Activated naive CD8-positive, alpha-beta T cell treated with anti-CD3 and anti-CD28 coated beads for 36 hours (primary cell): ENCODE measurements at places on chromosomes 16 and 17. TPM values are rescaled to one million over a fixed set of nuclear protein-coding genes. Genes with fewer than 3 reads are reported as not detected.

- H3K27me3 ChIP-seq, result peaks cover 7% of the 10 kb centered on the region
- peak overlapping the region; percentile 100 for H3K4me3 ChIP-seq
- DNase-seq, result no peak
- H3K36me3 ChIP-seq, result peaks cover 17% of the 10 kb centered on the region
- peaks cover 36% of the 10 kb centered on the region for H3K4me1 ChIP-seq
- H3K27ac ChIP-seq, result peak overlapping the region; percentile 96
These were observed 537 bp downstream of the GOSR1 start for GRCh38 chr17:30477774-30478115.

GRCh38 chr17:71486261-71486660, 634.6 kb upstream of the SOX9 start:
- H3K27ac ChIP-seq, result no peak overlapping the region
- no peaks in the 10 kb centered on the region for H3K36me3 ChIP-seq
- no peak for DNase-seq
- no peaks in the 10 kb centered on the region for H3K27me3 ChIP-seq

GRCh38 chr16:21060027-21060510, 90.6 kb downstream of the DNAH3 start:
- H3K27ac ChIP-seq, result no peak overlapping the region
- H3K4me1 ChIP-seq, result no peaks in the 10 kb centered on the region
- peaks cover 5% of the 10 kb centered on the region for H3K27me3 ChIP-seq
- DNase-seq, result no peak
- no peak overlapping the region for H3K4me3 ChIP-seq
- no peaks in the 10 kb centered on the region for H3K36me3 ChIP-seq

DNA sequence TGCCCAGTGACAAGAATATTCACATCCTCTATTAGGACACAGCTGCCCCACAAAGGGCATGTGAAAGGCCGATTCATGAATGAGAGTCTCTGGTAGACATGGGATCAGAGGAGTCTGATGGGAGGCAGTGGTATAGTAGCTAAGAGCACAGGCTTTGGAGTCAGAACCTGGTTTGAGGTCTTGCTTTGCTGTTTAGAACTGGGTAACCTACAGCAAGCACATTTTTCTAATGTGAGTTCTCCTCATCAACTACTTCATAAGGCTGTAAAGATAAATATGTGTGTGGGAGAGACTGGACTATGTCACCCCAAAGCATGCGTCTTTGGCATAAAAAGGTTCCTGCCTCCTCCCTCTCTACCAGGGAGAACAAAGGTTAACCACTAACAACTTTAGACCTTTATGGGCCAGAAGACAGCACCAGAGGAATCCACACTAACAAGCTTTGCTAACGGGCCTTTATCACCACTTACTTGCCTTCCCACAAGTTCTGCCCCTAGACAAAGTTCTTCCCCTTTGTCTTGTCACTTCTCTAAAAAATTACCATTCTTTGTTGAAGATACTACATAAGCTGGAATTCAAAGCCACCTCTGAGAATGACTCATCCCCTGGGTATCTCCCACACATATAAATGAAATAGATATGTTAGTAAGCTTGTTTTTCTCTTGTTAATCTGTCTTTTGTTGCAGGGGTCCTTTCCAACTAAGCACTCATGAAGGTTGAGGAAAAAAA, 21.1 kb downstream of the CDR2 start:
- H3K36me3 ChIP-seq, result peaks cover 39% of the 10 kb centered on the region
- DNase-seq, result no peak
- no peaks in the 10 kb centered on the region for H3K27me3 ChIP-seq
- peaks cover 51% of the 10 kb centered on the region for H3K4me1 ChIP-seq
- peak overlapping the region; percentile 25 for H3K4me3 ChIP-seq

GRCh38 chr16:35344012-35344762, 1884.8 kb downstream of the TP53TG3F start:
- H3K36me3 ChIP-seq, result no peaks in the 10 kb centered on the region
- H3K4me3 ChIP-seq, result no peak overlapping the region
- H3K4me1 ChIP-seq, result no peaks in the 10 kb centered on the region
- H3K27me3 ChIP-seq, result no peaks in the 10 kb centered on the region
- DNase-seq, result no peak

DNA sequence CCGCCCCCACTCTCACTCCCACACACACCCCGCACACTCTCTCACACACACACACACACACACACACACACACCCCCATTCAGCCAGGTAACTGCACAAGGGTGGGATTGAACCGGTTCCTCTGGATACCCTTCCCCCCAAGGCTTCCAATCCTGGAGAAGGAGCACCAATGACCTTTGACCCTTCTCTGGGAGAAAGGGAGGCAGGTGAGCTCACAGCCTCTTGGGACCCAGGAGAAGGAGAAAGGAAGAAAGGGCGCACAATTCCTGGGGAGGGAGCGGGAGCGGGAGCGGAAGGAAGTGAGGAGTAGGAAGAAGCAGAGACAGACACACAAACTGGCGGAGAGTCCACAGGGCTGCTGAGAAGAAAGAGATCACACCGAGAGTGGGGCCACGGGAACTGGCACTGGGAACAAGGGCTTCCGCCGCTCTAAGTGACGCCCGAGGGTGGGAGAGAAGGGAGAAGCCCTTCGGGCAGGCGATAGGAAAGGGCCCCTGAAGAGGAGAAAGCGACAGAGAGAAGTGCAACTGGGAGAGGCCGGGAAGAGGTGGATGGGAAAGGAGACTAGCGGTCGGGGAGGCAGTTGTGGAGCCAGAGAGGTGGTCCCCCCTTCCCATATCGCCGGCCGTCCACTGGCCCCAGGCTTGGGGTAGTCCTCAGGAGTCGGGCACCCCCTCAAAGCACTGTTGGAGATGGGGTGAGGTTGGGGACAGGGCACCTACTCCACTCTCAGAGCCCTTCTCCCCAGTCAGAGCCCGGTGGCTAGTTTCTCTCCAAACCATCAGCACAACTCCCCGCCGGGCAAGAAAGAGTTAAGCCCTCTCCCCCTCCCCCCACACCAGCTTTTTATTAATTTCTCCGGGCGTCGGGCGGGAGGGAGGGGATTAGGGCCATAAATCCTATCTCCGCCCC, 1.3 kb downstream of the SAMD14 start:
- H3K4me3 ChIP-seq, result peak overlapping the region; percentile 66
- H3K27ac ChIP-seq, result peak overlapping the region; percentile 53
- peaks cover 4% of the 10 kb centered on the region for H3K36me3 ChIP-seq
- no peak for DNase-seq

GRCh38 chr17:38906460-38907228, 18.8 kb upstream of the LASP1NB start:
- peaks cover 37% of the 10 kb centered on the region for H3K4me1 ChIP-seq
- H3K27ac ChIP-seq, result no peak overlapping the region
- H3K36me3 ChIP-seq, result peaks cover 33% of the 10 kb centered on the region

DNA sequence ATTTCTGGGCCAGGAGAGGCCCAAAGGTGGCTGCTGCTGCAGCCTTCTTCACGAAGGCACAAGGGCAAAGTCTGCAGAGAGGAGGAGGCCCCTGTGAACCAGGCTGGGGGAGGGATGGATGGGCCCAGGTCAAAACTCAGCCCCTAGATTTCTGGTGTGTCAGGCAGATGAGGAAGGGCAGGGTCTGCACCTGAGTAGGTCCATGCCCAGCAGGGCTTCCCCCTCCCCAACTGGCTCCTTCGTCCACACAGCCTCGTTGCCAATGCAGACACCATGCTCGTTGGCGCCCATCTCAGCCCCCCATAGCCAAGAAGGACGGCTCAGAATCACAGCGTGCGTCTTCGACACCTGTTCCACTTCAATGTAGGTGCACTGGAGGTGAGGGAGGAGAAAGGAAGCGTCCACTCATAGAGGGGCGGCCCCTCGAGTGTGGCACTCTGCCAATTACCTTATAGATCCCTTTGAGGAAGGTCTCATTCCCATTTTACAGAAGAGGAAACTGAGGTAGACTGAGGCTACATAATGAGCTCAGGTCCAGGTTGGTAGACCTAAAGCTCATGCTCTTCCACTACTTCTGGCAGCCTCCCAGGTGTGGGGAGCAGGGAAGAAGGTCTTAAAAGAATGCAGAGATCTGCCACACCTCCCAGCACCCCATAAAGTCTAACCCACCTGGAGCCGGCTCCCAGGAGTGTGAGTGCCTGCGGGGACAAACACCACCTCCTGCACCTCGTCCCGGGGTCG, 902 bp downstream of the SCRN2 start:
- DNase-seq, result no peak
- no peaks in the 10 kb centered on the region for H3K36me3 ChIP-seq
- peaks cover 14% of the 10 kb centered on the region for H3K27me3 ChIP-seq
- H3K4me1 ChIP-seq, result peaks cover 32% of the 10 kb centered on the region

- H3K27ac ChIP-seq, result no peak overlapping the region
- no peaks in the 10 kb centered on the region for H3K27me3 ChIP-seq
- peaks cover 11% of the 10 kb centered on the region for H3K36me3 ChIP-seq
- DNase-seq, result no peak
- H3K4me1 ChIP-seq, result peaks cover 33% of the 10 kb centered on the region
These were observed 9.7 kb downstream of the CFAP20 start for GRCh38 chr16:58119509-58119845.

The PIRT gene
- not detected for total RNA-seq

The PRR29 gene
- 0.93 TPM for total RNA-seq

The GPR179 gene
- 0.34 TPM for total RNA-seq
